ENCODE measurements at places on chromosomes 2 and 18. TPM values are rescaled to one million over a fixed set of nuclear protein-coding genes. Genes with fewer than 3 reads are reported as not detected.

The GTF2A1L gene
- polyA plus RNA-seq: 0.04 TPM

The INPP5D gene
- polyA plus RNA-seq: 5.9 TPM

The PSMD14 gene
- 33.8 TPM for polyA plus RNA-seq

The CXCR2 gene
- 0.04 TPM for polyA plus RNA-seq

The CPO gene
- 2.2 TPM for polyA plus RNA-seq

The TMEM37 gene
- polyA plus RNA-seq: 43.2 TPM

The WIPF1 gene
- 15.4 TPM for polyA plus RNA-seq

The GLI2 gene
- polyA plus RNA-seq: not detected

The TMEFF2 gene
- polyA plus RNA-seq: not detected

The MARCO gene
- 0.03 TPM for polyA plus RNA-seq

The TGFA gene
- 6.3 TPM for polyA plus RNA-seq

The UGT1A10 gene
- 19.0 TPM for polyA plus RNA-seq

The LCT gene
- 37.0 TPM for polyA plus RNA-seq

The TBR1 gene
- polyA plus RNA-seq: 0.03 TPM

The FEV gene
- 2.9 TPM for polyA plus RNA-seq

The ASIC4 gene
- not detected for polyA plus RNA-seq

The RSAD2 gene
- 1.1 TPM for polyA plus RNA-seq

The RAD51AP2 gene
- not detected for polyA plus RNA-seq

The DPP10 gene
- 0.54 TPM for polyA plus RNA-seq

The NCOA1 gene
- polyA plus RNA-seq: 21.9 TPM

The NTSR2 gene
- polyA plus RNA-seq: not detected

The CCDC102B gene
- polyA plus RNA-seq: 5.1 TPM

The KCNF1 gene
- polyA plus RNA-seq: not detected

The CD8A gene
- 1.8 TPM for polyA plus RNA-seq

The ABCB11 gene
- polyA plus RNA-seq: 0.03 TPM

The UGT1A4 gene
- not detected for polyA plus RNA-seq

The RMDN2 gene
- polyA plus RNA-seq: 8.9 TPM

The LINC00305 gene
- polyA plus RNA-seq: not detected

The METAP1D gene
- polyA plus RNA-seq: 8.4 TPM

The FOXD4L1 gene
- 0.06 TPM for polyA plus RNA-seq

The INHBB gene
- polyA plus RNA-seq: 0.27 TPM

The HOXD12 gene
- polyA plus RNA-seq: not detected

The DNAJC27 gene
- 0.81 TPM for polyA plus RNA-seq

The EDAR gene
- polyA plus RNA-seq: 1.8 TPM

The SERPINB4 gene
- polyA plus RNA-seq: not detected

The DNAH7 gene
- polyA plus RNA-seq: 0.10 TPM

The RPL37A gene
- 3,591 TPM for polyA plus RNA-seq

The OSR1 gene
- polyA plus RNA-seq: 2.2 TPM

The SIX3 gene
- polyA plus RNA-seq: not detected

The BCL11A gene
- 22.5 TPM for polyA plus RNA-seq

The DTNA gene
- polyA plus RNA-seq: 24.3 TPM

The ZNF892 gene
- not detected for polyA plus RNA-seq

The C2orf78 gene
- polyA plus RNA-seq: not detected

The NAT8 gene
- 0.10 TPM for polyA plus RNA-seq

The NLRC4 gene
- 1.1 TPM for polyA plus RNA-seq

The MC4R gene
- not detected for polyA plus RNA-seq

The TLX2 gene
- not detected for polyA plus RNA-seq

The PRSS56 gene
- polyA plus RNA-seq: not detected

The MAIP1 gene
- 26.1 TPM for polyA plus RNA-seq

The ANKRD53 gene
- polyA plus RNA-seq: 1.7 TPM

The CTLA4 gene
- polyA plus RNA-seq: not detected

The CLEC4F gene
- polyA plus RNA-seq: 0.13 TPM

The CNOT9 gene
- polyA plus RNA-seq: 11.4 TPM

The GDF7 gene
- not detected for polyA plus RNA-seq

The CRYBA2 gene
- polyA plus RNA-seq: 37.0 TPM

The DIPK1C gene
- polyA plus RNA-seq: not detected

The LRRTM1 gene
- not detected for polyA plus RNA-seq
